ENCODE measurements at places on chromosomes 1 and 21. TPM values are rescaled to one million over a fixed set of nuclear protein-coding genes. Genes with fewer than 3 reads are reported as not detected.

ASCL5 gene
- total RNA-seq = 0.73 TPM

FMO2 gene
- total RNA-seq = not detected

IGSF5 gene
- not detected for total RNA-seq

PTPN14 gene
- total RNA-seq = not detected

SCAF4 gene
- total RNA-seq = 53.0 TPM

PTAFR gene
- total RNA-seq = 0.08 TPM

ACTL8 gene
- not detected for total RNA-seq

NCAM2 gene
- not detected for total RNA-seq

S100A12 gene
- total RNA-seq = not detected

S100A16 gene
- total RNA-seq = not detected

PRKAA2 gene
- not detected for total RNA-seq

LMX1A gene
- total RNA-seq = not detected

TMEM9 gene
- total RNA-seq = 14.3 TPM

DISC1 gene
- 9.6 TPM for total RNA-seq

CD48 gene
- total RNA-seq = 397 TPM

NPHS2 gene
- not detected for total RNA-seq

HHAT gene
- 2.9 TPM for total RNA-seq
